ENCODE measurements at places on chromosomes 2 and 18. TPM values are rescaled to one million over a fixed set of nuclear protein-coding genes. Genes with fewer than 3 reads are reported as not detected.

- peaks cover 29% of the 10 kb centered on the region for H3K4me1 ChIP-seq
- H3K27ac ChIP-seq, result no peak overlapping the region
- H3K27me3 ChIP-seq, result no peaks in the 10 kb centered on the region
- H3K4me3 ChIP-seq, result no peak overlapping the region
- no peak for DNase-seq
- H3K36me3 ChIP-seq, result no peaks in the 10 kb centered on the region
Measured at GRCh38 chr2:234326694-234327093, 170.2 kb downstream of the ARL4C start.

DNA sequence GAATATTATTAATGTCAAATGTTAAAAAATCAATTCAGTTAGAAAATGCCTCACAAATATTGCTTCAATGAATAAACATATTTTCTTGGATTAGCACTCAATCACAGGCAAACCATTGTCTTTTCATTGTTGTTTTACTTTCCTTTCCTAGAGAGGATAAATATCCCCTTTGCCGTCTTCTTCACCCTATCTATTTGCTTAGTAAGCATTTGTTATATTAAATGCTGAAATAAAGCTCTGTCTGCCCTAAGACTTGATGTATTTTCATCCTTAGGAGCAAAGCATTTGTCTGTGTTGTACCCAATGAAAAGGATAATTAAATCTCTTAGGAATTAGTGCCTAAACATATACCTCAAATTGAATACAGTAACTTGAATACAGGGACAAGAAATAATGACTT is 1071.2 kb upstream of the GYPC start:
- H3K27ac ChIP-seq, result no peak overlapping the region
- no peak overlapping the region for H3K4me3 ChIP-seq
- DNase-seq, result no peak
- no peaks in the 10 kb centered on the region for H3K27me3 ChIP-seq
- no peaks in the 10 kb centered on the region for H3K4me1 ChIP-seq

- peaks cover 12% of the 10 kb centered on the region for H3K36me3 ChIP-seq
- peaks cover 73% of the 10 kb centered on the region for H3K4me1 ChIP-seq
- H3K4me3 ChIP-seq, result no peak overlapping the region
- peak overlapping the region; percentile 29 for H3K27ac ChIP-seq
Measured at GRCh38 chr18:48803951-48804855, 146.6 kb downstream of the SMAD7 start.

ATAD2B gene
- 12.3 TPM for total RNA-seq

ABCB11 gene
- total RNA-seq, result not detected

SP140 gene
- 46.8 TPM for total RNA-seq

LANCL1 gene
- total RNA-seq, result 45.2 TPM

All from activated naive CD8-positive, alpha-beta T cell treated with anti-CD3 and anti-CD28 coated beads for 36 hours (primary cell).